ENCODE measurements at places on chromosomes 5 and 9. TPM values are rescaled to one million over a fixed set of nuclear protein-coding genes. Genes with fewer than 3 reads are reported as not detected.

DNA sequence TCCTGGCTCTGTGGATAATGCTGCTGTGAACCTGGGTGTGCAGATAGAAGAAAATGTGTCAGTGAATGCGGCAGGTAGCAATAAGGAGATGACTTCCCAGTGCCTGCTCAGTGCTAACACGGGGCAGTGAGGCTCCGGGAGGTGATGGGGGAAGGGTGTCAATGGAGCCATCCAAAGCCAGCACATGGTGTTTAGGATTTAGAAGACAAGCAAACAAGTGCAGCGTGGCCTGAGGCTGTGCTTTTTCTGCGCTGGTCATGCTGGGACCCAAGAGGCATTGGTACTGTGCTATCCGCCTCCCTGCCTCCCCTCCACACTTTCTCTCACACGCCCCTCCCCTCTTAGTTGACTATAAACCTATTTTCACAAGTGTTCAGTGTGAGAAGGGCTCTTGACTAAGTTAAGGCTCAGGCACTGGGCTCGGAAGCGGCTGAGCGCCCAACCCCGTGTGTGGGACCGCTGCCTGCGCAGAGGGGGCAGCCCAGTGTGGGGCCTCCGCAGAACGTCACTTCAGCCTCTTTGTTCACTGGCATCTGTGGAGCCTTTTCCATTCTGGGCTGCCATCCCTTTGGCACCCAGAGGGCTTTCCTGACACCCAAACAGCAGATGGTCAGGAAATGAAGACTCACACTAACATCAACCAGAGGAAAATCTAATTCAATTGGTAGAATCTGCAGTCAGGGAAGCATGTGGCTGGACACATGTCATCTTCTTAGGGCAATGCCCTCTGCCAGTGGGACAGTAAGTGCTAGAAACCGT is 21.8 kb upstream of the NINJ1 start:
- DNase-seq: no peak

COL15A1 gene
- 0.42 TPM for total RNA-seq

DNA sequence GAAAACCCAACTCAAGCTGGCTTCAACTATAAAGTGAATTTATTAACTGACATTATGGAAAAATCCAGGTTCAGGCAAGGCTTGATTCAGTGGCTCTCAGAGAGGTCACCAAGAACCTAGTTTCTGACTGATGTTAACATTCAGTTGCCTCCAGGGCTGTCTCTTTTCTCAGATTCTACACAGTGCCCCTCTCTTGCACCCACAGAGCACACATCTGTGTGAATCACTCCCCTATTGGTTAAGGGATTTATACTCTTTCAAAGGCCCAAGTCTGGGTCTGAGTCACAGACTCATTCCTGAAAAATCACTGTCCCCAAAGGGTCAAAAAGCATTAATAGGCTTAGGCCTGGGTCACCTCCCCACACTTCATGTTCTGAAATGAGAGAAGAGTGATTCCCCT is 6.2 kb upstream of the HAVCR2 start:
- no peak for DNase-seq

CCNJL gene
- total RNA-seq: 0.84 TPM

SLC22A4 gene
- total RNA-seq: 0.59 TPM

DNA sequence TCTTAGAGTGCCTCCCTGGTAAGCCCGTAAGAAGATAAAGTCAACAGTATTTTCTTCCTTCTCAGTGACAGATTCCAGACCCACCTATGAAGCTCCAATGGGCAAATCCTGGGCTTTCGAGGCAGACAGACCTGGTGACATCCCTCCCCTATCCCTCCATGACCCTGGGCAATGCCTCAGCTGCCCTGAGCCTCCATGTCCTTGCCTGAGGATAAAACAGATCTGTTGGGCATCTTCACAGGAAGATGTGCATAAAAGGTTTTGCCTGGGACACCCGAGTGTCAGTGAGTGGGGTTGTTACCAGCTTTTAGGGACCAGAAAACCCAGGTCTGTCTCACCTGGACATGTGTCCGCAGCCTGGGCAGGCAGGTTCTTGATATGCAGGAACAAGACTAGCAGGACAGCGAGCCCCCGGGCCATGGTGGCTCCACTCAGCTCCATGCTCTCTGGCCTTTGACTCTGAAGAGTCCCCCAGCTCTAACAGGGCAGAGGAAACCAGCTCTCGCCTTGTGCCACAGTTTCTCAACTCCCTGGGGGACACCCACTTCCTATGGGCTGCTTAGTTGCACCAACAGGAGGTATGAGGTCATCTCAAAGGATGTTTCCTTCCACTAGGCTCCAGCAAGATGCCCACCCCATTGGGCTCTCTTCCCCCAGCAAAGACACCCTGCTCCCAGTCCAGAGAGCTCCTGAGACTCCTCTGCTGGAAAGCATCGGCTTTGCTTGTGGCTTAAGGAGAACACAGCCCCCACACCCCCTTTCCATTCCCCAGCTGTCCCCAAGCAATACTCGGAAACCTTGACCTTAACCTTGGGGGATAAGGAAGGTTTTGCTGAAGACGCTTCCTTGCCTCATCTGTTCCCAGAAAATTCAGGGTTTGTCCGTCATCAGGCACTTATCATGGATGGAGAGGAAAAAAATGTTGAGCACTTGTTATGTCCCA is at the start of gene FCN1:
Gene FCN1 (minus strand): TSS at position 482 of the 943 bp plus-strand sequence. CDS start 41 bp downstream, at position 441.
- DNase-seq: peak; percentile 27

TRAF1 gene
- 0.42 TPM for total RNA-seq

GLRA1 gene
- not detected for total RNA-seq

DNA sequence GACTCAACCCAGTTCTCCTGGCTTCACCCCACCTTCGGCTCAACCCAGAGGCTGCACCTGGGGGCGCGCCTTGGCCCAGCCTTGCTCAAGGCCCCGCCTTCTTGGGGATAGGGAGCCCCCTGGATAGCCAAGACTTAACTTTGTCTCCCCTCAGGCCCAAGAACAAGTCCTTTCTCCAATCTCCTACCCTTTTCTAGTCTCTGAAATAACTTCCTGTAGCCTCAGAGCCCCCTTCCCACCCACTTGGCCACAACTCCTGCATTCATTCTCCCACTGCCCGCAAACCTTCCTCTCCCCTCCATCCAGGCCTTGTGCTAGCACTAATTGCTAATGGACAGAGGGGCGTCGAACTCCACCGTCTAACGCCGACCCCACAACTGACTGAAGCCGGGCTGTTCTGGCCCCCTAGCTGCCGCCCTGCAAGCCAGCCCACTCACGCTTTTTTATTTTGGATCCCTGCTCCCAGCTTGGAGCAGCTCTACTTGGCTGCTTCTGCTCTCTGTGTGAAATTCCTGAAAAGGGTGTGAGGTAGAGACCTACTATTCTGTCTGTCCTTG is 579 bp upstream of the ASTN2 start:
- no peak for DNase-seq

GRCh38 chr5:109416882-109417281 is 7.1 kb upstream of the PJA2 start:
- no peak for DNase-seq

DNA sequence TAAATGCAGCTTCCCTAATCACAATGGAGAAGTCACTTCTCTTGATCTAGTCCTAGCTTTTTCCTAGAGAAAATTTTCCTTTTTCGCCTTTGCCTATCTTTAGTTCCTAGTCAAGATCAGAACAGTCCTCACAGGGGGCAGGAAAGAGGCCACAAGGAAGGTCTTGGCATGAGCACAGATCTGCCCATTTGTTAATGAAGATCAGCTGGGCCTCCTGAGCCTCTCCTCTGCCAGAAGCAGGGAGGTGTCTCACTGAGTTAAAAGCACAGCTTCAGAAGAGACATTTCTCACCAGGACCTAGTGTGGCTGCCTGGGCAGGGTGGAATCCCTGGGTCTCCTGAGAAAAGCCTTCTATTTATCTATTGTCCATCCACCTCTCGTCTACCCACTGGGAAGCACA is 357.8 kb downstream of the TMEM38B start:
- DNase-seq: no peak

MARCHF11 gene
- total RNA-seq: 0.05 TPM

GRCh38 chr5:170635706-170636105 is 131.9 kb downstream of the KCNIP1 start:
- no peak for DNase-seq

GRCh38 chr5:57749396-57749795 is 266.8 kb upstream of the ACTBL2 start:
- DNase-seq: no peak

DNA sequence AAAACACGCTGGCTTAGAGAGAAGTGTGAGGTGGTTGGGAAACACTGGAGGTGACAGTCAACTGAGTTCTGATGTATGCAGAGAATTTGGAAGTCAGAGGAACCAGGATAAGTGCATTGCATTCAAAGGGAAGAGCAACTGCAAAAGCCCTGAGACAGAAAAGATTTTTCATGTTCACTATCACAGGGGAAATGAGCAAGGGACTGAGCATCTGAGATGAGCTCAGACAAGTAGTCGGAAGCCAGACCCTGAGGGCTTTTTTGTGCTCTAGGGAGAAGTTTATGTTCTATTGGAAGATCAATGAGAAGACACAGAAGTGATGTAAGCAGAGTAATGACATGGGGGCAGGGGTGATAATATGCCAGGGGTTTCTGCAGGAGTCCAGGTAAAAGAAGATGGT is 97.5 kb downstream of the HTR4 start:
- no peak for DNase-seq

GRCh38 chr5:158758675-158759074 is 341.0 kb downstream of the EBF1 start:
- DNase-seq: no peak

GRCh38 chr9:124125651-124125977 is 114.0 kb downstream of the LHX2 start:
- no peak for DNase-seq

- DNase-seq: no peak
Measured at GRCh38 chr9:134442486-134443173, 116.4 kb downstream of the RXRA start.

SLC4A9 gene
- total RNA-seq: not detected

GCNT4 gene
- 1.3 TPM for total RNA-seq

OMD gene
- not detected for total RNA-seq

DNA sequence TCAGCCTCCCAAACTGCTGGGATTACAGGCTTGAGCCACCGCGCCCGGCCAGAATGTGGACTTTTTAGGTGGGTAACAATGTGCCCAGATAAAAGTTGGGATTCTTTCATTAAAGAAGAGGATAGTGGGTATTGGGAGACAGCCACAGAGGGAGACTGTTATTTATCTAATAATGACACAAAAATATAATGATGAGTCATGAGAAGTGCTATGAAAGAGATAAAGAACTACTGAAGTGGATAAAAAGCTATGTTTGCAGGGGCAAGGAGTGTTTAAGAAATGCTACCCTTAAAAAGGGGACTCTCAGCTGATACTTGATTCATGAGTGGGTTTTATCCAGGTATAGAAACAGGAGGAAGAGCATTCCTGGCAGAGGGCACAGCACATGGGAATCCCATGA is 143.6 kb upstream of the ERCC6L2 start:
- no peak for DNase-seq

SGCD gene
- 1.4 TPM for total RNA-seq

DNA sequence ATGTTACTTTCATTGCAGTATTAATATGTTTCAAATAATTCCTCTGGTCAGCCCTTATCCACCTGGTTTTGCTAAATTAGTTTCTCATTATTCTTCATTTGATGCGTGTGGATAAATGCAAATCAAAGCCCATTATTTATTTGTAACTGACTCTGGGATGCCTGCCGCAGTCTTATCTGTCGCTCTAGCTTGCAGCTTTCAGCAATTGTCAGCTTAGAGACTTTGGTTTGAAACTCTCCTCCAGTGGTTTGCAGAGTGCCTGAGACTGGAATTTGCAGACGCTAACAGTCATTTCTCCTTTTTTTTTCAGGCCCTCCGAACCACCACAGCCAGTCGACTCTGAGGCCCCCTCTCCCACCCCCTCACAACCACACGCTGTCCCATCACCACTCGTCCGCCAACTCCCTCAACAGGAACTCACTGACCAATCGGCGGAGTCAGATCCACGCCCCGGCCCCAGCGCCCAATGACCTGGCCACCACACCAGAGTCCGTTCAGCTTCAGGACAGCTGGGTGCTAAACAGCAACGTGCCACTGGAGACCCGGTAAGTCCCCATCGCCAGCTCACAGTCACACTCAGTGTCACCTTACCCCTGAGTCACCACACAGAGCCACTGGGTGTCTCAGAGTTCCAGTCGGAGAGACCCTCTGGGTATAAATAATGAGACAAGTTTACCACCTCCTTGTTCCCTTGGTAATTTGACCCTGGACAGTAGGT is 339.0 kb upstream of the WWC1 start:
- no peak for DNase-seq

ENG gene
- total RNA-seq: 23.5 TPM

- no peak for DNase-seq
Measured at GRCh38 chr5:135223891-135224625, 175.0 kb downstream of the MACROH2A1 start.

FGF18 gene
- not detected for total RNA-seq

- DNase-seq: no peak
Measured at GRCh38 chr5:170570476-170570875, 66.7 kb downstream of the KCNIP1 start.

KCNV2 gene
- total RNA-seq: not detected

DNA sequence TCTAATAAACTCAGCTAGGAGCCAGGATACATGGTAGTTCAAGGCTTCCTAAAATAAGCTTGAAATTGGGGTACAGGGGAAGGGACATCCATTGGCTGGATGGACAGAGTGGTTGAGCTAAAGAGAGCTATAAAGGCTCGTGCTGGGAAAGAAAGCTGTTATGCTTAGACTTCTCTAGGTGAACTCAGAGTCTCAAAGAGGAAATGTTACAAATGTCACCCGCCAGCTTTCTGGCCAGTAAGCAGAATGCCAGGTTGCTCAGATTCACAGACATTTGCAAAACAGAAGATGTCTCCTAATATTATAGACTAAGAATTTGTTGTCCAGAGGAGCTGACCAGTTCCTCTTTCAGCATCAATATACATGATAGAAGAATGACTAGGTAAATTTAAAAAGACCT is 30.6 kb downstream of the STOM start:
- no peak for DNase-seq

DNA sequence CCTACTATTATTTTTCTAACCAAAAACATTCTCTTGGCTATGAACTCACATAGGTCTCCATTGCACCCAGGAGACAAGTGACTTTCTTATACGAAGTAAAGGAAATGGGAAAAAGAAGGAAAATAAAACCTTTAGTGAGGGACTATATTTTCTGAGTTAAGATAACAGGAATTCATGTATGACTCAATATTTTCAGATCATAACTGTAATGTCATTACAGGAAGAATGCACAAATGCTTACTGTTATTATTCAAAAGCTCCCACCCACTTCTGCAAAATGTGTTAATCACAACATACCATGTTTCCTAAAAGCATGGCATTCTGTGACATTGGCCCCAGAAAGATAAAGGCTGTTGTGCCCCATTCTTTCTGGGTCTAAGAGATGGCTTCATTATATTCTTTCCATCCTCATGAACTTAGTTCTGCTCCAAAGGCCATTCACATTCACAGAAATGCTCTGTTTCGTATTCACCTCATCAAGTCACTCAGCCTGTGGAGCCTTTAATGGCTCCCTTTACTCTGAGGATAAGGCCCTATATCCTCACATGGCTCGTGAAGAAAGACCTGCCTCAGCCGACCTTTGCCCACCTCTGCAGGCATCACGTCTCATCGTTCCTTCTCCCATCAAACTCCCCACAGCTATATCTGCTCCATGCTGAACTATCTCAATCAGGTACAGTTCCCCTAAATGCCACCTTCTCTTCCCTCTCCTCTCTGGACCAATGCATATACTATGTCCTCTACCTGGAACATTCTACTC is 77.0 kb downstream of the ABCA1 start:
- no peak for DNase-seq
